EH (cell line): ENCODE measurements at places on chromosomes 5 and 9.

DNA sequence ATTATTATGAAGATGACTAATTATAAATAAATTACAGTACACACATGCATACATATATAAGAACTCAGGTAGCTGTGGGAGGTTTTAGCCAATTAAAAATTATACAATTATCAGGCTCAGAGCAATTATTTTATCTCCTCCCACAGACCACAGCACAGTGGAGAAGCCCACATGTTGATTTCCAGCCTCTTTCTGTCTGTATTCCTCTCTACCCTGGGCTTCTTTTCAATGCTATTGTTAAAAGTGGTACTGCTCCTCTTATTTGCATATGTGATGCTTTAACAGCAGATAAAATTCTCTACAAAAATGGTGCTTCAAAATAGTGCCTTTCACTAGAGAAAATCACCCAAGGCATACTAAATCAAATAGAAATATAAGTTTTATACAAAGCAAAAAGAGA is 218.7 kb downstream of the NFIB start:
- no peak for DNase-seq

DNA sequence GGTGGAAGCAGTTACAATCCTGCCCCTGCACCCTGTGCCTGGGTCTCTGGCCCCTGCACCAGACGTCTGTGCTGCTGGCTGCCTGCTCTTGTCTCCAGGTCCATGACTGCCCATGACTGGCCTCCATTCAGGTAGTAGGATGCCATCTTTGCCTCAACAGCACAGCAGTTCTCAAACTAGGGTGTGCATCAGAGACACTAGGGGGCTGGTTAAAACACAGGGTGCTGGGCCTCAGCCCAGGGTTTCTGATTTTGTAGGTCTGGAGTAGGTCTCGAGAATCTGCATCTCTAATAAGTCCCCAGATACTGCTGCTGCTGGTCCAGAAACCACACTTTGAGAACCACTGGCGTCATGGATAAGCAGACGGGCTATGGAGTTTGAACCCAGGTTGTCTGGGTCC is 24.0 kb downstream of the COL15A1 start:
- no peak for DNase-seq

- DNase-seq: peak; percentile 51
Observed at GRCh38 chr9:125074976-125075375, 68.4 kb downstream of the SCAI start.

- DNase-seq: no peak
Observed at GRCh38 chr9:114028646-114029045, 49.5 kb downstream of the AMBP start.

DNA sequence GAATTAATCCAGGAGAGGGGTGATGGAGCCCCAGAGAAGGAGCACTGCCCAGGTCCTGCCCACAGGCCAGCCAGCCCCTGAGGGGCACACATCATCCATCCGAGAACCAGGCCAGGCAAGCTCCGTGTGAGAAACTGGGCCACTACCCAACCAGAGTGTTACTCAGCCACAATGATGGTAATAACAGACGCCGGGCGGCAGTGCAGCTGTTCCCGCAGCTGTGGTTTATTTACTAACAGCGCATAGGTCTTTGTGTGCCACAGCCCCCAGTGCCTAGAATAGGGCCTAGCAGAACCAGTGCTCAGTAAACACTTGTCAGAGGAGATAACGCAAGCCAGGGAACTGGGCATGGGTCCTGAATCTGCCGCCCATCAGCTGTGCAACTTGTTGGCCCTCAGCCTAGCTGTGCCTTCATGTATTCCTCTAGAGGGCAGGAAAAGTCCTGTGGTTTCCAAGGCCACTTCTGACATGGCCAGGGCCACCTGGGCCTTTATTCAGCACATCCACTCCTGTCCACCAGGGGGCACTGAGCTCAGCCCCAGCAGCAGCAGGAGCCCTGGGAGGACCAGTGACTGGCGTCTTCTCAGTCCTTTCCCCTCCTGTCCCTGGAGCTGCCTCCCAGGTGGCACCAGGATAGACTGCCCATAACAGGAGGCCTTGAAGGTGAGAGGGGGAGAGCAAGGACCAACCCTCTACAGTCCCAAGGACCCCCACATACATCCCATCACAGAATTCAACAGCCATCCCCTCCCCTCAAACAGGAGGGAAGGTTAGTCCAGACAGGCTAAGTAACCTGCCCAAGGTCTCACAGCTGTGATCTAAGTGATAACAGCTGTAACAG is 2.1 kb downstream of the MXD3 start:
- peak; percentile 75 for DNase-seq

DNA sequence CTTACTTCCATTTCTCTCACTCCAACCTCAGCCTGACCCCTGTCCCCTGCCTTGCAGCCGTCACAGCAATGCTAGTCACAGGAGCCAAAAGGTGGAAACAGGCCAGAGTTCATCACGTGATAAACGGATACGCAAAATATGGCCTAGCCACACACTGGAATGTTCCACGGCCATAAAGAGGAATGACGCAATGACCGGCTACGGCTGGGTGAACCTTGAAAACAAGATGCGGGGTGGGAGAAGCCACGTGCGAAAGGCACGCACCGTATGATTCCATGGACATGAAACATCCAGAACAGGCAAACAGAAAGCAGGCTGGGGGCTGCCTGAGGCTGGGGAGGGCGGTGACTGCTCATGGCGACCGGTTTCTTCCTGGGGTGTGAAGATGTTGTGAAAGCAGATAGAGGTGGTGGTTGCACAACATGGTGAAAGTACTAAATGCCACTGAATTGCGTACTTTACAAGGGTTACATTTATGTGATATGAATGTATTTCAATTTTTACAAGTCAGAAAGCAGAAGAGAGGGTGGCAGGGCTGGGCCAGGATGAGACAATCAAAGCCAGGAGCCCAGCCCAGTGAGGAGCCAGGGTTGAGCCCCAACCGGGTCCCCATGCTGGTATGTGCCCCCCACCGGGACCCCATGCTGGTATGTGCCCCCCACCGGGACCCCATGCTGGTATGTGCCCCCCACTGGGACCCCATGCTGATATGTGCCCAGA is 117.8 kb upstream of the SARDH start:
- DNase-seq: peak; percentile 65

DNA sequence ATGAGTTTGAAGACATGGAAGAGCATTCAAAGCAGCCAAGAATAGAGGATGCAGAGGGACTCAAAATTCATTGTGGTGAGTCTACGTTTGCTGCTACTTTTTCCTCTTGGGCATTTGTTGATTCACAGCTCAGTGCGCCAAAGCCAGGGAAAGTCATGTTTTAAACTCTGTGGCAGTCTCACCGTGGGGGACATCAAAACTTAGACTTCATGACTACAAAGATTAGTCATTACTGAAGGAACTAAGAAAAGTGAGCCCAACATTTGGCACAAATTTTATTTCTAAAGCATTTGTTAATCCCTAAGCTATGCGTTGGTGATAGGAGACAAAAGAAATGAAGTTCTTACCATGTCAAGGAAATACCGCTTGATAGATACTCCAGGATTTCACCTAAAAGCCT is 73.7 kb upstream of the MTAP start:
- peak; percentile 81 for DNase-seq

DNA sequence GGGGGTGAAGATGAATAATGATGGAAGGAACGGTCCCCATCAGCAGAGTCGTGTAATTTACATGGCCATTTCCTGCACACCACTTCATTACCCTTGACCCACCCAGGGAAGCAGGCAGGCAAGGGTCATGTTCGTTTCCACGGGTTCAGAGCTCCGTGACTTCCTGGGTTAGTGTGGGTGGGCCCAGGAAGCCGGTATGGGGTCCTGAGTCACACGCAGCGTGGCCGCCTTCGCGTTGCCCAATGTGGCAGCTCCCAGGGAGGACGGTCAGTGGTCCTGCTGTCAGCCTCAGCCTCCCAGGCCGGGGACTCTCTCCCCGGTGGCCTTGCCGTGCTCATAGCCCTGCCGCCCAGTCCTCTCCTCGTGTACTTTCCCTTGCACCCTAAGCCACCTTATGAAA is 5.1 kb upstream of the TERT start:
- DNase-seq: no peak

DNA sequence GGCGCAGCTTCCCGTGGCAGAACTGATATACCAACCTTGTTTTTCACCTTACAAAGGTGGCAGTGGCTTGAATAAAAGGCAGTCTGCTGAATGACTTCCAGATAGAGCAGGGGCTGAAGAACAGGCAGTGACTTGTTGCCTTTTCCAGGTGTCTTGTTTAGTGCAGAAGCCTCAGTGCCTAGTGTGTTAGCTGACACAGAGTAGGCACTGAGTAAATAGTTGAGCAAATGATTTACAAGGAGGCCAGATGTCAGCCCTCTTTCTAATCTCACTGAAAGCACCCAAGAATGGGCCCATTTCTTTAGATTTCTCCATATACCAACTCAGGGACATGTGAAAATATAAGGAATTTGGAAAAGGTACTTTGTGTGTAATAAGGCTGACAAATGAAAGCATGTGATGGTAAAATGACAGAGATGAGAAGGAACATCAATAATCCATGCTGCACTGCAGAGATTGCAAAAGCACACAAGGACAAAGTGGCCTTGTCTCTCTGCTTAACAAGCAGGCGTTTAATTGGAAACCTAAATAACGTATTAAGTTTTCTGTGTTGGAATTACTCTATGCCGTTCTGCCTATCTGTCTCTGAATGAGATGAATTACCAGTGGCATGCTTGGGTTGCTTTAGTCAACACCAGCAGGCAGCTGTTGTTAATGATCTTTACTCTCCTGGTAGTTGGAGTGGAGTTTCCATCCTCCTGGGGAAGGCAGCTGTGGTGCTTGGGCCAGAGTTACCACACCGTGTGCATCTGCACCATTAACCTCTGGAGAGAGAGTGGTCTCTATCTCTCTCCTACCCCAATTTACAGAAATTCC is 360.1 kb upstream of the C9orf72 start:
- DNase-seq: no peak

GRCh38 chr5:152551061-152551460 is 146.0 kb upstream of the NMUR2 start:
- DNase-seq: no peak
